ENCODE measurements at places on chromosomes 16 and 17.

GRCh38 chr17:63995626-63996025 lies 2.5 kb upstream of the PRR29 start:
- no peak for DNase-seq

GRCh38 chr17:75950855-75951554 lies 10.2 kb upstream of the FBF1 start:
- no peak for DNase-seq

GRCh38 chr16:50778284-50779163 lies 36.6 kb downstream of the CYLD start:
- no peak for DNase-seq

DNA sequence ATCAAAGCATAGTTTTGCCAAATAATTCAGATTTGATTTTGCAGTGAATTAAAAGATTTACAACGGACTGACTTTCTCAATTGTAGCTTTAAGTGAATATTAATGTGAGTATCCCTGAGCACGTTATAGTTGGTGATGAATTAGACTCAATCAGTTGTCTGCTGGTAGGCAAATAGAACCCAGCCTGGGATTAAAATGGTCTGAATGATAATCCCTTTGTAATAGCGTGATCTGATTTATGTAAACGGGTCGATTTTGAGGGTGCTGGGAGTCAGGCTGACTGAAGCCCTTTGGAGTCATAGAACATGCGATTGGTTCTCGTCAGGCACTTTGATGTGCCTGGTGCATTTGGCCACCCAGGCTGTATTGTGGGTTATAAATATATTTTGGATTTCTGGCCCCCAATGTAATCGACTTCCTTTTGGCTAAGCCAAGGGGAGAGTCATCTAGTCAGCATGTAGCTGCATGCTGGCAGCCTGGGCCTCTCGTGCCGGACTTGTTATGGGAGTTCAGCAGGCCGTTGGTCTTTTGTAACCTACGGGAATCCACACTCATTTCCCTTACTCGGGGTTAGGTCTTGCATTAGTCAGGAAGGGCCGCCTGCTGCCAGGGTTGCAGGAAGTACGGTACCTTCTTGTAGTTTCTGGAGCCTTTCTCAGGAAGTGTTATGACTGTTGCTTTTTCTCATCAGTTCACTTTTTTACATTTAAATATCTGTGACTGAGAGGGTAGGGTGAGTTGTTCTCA lies 5.4 kb downstream of the PGS1 start:
- peak; percentile 95 for DNase-seq

DNA sequence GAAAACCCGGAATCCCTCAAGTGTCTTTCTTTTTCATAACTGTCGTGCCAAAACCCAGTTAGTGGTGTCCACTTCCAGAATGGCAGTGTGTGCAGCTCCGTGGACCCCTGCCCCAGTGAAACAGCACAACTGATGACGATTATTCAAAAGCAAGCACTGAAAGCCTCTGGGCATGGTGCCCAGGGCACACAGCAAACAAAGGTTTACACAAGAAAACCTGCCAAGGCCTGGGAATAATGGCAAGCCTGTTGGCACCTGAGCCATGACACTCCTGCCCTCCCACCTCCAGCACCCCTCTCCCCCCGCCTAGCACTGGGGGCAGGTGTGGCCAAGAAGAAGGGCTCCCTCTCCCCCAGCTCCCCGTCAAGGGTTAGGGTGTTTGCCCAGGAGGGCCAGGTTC lies 2.8 kb downstream of the PKMYT1 start:
- DNase-seq: no peak

- DNase-seq: no peak
Observed at GRCh38 chr16:8916541-8917225, 34.5 kb downstream of the LITAFD start.

DNA sequence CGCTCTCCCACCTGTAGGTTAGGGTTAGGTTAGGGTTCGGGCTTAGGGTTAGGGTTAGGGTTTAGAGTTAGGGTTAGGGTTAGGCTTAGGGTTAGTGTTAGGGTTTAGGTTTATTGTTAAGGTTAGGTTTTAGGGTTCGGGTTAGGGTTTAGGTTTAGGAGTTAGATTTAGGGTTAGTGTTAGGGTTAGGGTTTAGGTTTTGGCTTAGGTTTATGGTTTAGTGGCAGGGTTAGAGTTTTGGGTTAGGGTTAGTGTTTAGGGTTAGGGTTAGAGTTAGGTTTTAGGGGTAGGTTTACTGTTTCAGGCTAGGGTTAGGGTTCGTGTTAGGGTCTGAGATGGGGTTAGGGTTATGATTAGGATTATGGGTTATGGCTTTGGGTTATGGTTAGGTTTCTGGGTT lies 31.6 kb upstream of the ZCCHC14 start:
- DNase-seq: no peak

DNA sequence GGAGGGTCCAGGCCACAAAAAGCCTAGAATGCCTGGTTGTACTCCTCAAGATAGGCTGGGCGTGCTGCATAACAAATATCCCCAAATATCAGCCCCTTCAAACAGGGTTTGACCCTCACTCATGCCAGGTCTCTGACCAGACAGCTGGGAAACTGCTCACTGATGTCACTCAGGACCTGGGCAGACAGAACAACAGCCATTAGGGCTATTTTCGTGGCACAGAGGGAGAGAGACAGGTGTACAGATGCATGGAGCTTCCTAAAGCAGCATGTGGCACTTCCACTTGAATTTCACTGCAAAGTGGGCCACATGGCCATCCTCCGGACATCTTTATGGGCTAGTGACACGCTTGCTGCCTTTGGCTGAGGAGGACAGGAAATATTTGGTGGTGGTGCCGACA lies 73.1 kb downstream of the SREBF1 start:
- DNase-seq: no peak

GRCh38 chr16:53761962-53762703 lies 58.2 kb downstream of the FTO start:
- no peak for DNase-seq

DNA sequence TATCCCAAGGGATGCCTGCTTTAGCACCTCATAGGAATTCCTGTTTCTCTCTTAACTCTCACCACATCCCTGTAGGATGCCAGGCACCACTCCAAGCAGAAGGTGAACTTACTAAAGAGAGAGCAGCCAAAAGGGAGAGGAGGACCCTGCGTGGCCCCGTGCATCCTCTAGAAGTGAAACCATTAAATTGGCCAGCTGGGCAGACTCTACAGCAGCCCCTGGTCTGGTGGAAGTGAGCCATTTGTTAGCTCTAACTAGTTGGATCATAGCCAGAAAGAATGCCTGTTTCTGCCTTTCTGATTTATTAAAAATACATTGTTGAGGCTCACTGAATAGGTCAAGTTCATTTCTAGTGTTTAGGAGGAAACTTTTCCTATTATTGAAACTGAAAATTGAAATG lies 22.3 kb downstream of the TMEM11 start:
- no peak for DNase-seq
